HCEC 1CT (cell line): ENCODE measurements at places on chromosomes 4 and X.

- DNase-seq = no peak
Measured at GRCh38 chr4:109177096-109177810, 125.2 kb downstream of the COL25A1 start.

GRCh38 chr4:29311247-29311646, 1408.9 kb upstream of the PCDH7 start:
- DNase-seq = no peak

DNA sequence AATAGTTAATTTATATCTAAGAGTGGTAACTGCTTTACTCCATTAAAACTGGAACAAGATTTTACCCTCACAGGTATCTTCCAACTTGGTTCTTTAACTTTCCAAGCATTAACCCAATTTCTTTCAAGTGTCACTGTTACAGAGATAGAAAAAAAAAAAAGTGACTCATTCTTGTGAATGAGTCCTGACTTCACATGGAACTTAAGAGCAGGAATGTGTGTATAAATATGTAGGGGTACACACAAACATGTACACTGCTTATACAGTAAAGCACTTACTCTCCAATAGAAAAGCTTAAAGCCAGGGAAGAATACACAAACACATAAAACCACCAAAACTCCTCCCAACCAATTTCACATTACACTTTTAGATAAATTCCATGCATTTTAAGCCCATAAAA, 38.8 kb downstream of the TAPT1 start:
- no peak for DNase-seq

DNA sequence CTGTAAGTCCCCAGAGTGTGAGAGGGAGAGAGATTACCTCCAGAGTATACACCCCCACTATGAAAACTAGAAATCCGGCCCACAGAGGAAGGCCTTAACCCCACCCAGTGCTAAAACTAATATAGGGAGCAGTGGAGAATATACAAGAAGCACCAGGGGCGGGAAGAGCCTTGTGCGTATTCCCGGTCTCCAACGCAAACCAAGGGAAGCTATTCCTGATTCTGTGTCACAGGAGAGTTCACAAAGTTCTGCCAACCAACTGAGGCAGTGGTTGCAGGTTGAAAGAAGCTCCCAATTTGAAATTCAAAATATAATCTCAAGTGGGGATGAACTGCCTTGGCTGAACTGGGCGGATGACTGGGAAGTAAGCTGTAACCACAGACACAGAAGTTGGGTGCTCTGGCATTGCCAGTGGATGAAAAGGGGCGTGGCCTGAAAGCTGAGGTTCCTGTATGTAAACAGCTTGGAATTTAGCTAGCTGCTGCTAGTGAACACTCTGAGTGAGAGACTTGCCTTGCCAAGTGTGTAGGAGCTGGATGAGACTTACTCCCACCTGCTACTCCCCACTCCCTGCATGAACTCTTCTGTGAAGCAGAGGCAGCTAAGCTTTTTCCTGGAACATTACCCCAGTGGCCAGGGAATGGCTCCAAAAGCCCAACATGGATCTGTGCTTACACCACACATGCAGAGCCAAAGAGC, 32.7 kb downstream of the ELF2 start:
- peak; percentile 43 for DNase-seq

DNA sequence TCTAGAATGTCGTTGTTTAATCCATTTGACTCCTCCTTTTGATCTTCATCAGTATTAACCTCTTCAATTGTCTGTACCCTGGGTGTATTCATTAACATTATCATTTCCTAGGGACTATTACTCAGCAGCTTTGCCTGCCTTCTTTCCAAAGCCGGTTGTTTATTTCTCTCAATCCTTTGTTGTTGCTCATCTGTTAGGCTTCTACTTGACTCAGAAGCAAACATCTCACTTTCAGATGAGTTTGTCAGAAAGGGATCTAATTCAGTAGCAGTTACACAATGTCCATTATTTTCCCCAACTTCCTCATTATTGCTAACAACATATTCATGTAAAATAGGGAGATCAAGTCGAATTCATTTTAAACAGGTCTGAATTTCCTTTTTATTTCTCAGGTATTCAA, 22.1 kb upstream of the HSD17B10 start:
- DNase-seq = peak; percentile 75

- no peak for DNase-seq
Measured at GRCh38 chrX:50211510-50211909, 6.9 kb downstream of the CCNB3 start.

DNA sequence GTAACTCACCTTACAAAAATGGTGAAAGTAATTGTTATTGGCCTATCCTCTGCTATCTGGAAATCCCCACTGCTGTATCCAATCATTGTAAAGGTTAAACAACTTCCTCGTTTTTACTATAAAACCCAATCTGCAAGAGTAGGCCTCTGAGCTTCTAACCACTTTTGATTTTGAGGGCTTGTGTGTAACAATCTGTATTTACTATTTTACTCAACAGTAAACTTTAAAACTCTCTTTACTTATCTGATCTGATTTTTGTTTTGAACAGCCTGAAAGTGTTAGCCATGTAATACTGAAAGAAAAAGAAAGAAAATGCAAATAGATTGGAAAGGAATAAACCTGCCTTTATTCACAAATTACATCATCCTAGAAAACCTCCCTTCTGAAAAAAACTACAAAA, 63.1 kb downstream of the SLC10A7 start:
- no peak for DNase-seq

DNA sequence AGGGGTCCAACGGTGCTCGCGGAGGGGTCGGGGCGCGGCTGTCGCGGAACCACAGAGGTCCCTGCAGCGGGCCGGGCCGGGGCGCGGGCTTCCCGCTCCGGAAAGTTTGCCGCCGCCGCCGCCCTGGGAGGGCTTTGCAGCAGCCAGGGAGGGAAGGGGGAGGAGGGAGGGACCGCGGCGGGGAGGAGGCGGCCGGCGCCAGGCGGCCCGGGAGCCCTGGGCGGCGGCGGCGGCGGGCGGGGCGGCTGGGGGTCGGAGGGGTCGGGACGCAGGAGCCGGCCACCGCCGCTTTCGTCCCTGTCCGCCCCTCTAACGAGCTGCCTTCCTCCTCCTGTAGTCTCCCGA, 375 bp downstream of the FGFR3 start:
- no peak for DNase-seq

- no peak for DNase-seq
Measured at GRCh38 chr4:184801781-184802696, 23.7 kb downstream of the ACSL1 start.

DNA sequence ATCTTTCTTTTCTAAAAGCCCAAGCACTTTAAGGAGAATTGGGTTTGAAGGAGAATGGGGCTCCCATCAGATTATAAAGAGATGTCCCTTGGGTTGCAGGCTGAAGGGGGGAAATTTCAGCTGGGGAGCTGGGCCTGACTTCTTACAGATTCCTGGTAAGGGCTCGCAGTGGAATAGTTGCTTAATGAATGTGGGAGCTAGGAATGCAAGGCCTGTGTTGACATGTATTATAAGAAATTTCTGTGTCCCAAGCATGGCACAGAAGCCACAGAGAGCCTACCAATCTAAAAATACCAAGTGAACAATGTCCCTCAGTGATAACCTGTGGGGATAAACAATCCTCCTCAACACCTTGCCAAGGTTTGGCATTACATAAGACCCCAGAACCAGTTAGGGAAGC, 39.3 kb upstream of the WNK3 start:
- DNase-seq = no peak

GRCh38 chr4:110867981-110868720, 245.3 kb upstream of the PITX2 start:
- no peak for DNase-seq

- peak; percentile 7 for DNase-seq
Measured at GRCh38 chrX:13898083-13898482, 81.2 kb upstream of the GPM6B start.

DNA sequence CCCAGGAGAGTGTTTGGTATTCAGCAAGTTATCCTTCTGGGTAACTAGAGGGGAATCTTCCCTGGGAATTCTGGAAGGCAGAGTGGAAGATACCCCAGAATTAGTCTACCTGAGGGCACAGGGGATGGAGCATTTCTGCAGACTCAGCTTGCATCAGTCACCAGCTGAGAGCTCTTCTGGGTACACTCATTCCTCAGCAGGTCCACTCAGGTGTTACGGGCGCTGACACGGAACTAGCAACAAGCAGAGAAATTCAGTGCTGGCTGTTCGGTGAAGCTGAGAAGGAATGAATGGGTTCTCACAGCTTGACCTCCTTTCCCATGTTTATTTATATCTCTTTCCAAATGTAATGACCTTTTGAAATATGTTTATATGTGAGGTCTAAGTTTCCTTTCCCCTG, 106.0 kb upstream of the PNPLA4 start:
- DNase-seq = no peak

DNA sequence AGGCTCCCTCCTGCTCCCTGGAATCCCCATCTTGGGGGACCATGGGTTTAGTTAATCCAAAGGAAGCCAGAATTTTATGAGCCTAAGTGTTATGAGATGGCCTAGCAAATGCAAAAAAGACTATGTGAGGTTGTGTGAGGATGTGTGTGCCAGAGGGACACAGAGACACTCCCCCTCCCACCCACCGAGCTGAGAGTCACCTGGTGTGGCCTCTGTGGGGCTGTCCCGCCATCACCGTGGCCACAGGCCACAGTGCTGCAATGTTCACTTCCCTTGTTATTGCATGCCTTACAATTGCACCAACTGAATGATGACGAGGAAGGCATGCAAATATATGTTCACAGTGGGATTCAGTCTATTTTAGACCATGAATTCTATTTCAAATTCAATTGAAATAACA, 601 bp upstream of the FGFBP2 start:
- no peak for DNase-seq

GRCh38 chrX:7283741-7284140, 135.8 kb upstream of the PUDP start:
- no peak for DNase-seq

DNA sequence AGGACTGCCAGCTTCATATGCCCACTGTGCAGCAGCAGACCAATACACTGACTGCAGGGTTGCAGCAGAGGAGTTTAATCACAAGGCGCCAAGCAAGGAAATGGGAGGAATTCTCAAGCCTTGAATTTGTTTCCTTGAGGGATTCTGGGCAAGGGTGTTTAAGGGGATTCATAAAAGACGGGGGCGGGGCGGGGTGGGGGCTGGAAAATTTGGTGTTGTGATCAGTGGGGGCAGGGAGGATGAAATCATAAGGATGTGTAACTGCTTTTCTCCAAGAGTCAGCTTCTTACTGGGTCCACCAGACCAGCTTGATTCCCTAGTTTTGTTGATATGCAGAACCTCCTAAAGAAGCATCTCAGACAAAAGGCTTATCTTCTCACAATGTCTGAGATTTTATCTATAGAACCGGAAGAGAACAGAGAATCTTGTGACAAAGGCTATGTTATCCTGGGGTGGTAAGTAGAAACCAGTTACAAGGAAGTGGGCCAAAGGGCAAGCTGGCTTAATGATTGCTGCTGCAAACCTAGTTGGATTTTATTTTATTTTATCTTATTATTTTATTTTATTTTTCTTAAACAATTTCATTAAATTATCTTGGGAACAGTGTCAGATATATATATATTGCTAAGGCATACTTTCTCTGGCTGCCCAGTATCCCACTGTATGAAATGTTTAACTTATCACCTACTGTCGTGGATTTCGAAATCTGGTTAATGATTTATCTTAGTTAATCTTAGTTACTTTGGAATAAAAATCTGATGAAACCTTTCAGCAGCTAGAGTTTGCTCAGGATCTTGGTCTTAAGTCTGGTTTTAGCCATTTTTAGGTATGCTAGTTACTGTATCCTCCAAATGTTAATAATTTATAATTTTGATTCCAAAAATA, 276.4 kb downstream of the RPA4 start:
- DNase-seq = no peak

DNA sequence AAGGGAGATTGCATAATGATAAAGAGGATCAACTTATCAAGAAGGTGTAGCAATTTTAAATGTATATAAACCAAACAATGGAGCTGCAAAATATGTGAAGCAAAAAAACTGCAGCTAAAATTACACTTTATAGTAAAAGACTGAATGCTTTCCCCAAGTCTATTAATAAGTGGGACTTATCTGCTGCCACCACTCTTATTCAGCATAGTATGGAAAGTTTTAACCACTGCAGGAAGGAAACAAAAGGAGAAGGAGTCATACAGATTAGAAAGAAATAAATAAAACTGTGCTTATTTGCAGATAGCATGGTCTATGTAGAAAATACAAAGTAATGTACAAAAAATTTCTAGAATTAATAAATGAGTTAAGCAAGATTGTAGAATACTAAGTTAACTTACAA, 94.1 kb upstream of the GK2 start:
- DNase-seq = no peak

GRCh38 chr4:48431401-48431800, 51.7 kb upstream of the SLC10A4 start:
- DNase-seq = no peak

DNA sequence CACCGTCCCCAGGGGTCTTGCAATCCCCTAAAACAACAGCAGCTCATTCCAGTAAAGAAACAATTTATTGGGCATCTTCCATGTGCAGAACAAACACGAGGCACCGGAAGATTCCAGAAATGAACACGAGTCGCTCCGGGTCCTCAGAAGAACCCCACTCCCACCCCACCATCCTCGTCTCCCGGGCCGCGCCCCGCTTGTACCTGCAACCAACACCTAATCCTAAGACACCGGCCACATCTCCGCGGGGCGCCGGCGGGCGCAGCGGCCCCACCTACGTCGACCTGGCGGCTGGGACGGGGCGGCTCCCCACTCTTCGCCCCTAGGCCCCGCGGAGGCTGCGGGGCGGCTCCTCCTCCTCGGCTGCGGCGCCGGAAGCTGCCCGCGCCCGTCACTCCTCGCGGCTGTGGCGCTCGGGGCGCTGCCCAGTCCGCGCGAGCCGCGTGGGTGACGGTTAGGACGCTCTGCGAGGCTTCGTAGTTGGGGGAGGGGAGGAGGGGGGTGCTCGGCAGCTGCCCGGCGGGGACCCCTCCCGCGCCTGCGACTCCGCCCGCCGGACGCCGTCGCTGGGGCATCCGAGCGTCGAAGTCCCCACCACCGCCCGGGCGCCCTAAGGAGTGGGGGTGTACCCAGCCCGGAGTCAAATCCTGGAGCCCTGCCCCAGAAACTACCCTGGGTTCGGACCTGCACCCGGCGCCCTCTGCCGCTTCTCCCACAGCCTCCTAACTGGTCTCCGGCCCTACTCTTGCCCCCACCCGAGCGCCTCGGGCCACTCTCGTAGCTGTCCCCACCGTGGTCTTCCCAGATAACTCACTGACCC, at the start of gene CCDC158:
TSS of gene CCDC158 (minus strand) at position 380 of the 820 bp plus-strand sequence. CDS start 17,934 bp downstream, outside the sequence.
- no peak for DNase-seq

DNA sequence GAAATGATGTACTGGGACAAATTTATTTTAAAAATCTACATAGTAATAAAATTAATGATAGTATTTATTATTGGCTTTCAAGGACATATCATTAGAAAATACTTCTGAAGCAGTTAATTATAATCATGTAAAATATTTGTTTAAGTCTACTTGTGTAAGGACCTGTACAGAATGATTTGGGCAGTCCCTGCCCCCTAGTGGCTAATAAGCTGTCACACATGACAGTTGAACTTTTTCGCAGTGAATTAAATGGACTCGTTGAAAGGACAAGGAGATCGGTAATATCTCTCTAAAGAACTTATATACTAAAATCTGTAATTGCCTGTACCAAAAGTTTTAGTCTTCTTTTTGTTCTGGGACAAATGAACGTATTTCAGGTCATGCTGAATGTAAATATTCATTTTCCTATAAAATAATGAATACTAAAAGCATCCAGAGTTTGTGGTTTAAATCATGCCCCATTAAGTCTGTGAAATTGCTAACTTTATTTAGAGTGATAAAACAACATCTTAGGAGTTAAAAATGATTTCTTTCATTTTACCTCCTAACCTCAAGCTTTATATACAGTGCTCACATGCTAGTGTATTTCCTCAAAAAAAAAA, 13.6 kb downstream of the EXOC1 start:
- peak; percentile 71 for DNase-seq
